Activated CD4-positive, alpha-beta T cell treated with anti-CD3 and anti-CD28 coated beads, Interleukin-2, Interleukin-6, amounts not matched to agents 100 ng/mL and 50 ng/mL, durations not matched to agents 16 hours and 8 hours (primary cell): ENCODE measurements at places on chromosomes 6 and 20.

- DNase-seq = peak; percentile 71
Observed at GRCh38 chr6:166333172-166333995, 9.0 kb downstream of the SFT2D1 start.

DNA sequence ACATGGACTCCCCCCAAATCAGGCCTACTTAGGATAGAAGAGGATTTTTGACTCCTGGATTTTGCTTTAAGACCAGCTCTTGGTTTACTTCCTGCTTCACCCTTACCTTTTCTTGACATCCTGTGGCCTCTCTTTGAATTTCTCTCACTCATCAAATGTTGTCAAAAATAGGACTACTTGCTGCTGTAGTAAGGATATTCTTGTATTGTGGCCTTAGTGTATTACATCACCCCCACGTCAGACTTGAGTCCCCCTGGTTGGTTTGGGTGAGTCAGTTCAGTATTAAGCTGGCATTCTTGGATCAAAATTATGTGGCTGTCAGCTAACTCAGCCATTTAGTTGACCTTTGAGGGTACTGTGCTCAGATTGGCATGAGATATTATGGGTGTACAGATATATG is 1.1 kb downstream of the TPX2 start:
- peak; percentile 78 for DNase-seq

- no peak for DNase-seq
Observed at GRCh38 chr20:8050157-8050837, 30.7 kb upstream of the TMX4 start.

DNA sequence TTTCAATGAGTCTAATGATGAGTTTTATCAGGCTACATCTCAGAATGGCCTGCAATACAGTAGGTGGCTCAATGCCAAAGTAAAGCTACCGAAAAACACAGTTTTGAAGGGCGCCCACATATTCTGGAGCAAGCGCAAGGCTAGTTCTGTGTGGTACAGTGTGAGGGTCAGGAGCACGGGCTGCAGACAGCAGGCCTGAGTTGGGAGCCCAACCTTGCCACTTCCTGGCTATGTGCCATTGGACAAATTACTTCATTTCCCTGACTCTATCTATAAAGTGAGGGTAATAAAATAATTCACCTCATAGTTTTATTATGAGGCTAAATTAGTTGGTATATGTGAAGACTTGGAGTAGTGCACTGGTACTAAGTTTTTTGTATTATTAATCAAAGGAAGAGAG is 150.7 kb downstream of the OPN5 start:
- no peak for DNase-seq

- DNase-seq = no peak
Observed at GRCh38 chr6:63058601-63059000, 152.7 kb upstream of the FKBP1C start.

GRCh38 chr20:57457243-57458095 is 66.3 kb downstream of the RBM38 start:
- DNase-seq = no peak

DNA sequence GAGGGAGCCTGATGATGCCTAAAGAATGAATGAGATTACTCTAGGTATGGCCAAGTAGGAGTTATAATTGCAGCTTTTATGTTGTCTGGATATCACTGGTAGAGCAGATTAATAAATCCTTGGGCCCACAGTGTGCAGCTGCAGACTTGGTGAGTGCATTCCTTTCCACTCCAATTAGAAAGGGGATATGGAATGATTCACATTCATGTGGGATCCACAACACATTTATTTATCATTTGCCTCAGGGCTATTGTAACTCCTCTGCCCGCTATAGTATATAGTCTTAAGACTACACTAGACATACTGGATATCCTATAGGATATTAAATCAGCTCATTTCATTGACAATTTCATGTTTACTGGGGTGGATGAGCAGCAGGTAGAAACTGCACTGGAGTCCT is 11.6 kb upstream of the HLA-G start:
- no peak for DNase-seq

GRCh38 chr6:123902738-123903313 is 99.2 kb downstream of the NKAIN2 start:
- DNase-seq = no peak

DNA sequence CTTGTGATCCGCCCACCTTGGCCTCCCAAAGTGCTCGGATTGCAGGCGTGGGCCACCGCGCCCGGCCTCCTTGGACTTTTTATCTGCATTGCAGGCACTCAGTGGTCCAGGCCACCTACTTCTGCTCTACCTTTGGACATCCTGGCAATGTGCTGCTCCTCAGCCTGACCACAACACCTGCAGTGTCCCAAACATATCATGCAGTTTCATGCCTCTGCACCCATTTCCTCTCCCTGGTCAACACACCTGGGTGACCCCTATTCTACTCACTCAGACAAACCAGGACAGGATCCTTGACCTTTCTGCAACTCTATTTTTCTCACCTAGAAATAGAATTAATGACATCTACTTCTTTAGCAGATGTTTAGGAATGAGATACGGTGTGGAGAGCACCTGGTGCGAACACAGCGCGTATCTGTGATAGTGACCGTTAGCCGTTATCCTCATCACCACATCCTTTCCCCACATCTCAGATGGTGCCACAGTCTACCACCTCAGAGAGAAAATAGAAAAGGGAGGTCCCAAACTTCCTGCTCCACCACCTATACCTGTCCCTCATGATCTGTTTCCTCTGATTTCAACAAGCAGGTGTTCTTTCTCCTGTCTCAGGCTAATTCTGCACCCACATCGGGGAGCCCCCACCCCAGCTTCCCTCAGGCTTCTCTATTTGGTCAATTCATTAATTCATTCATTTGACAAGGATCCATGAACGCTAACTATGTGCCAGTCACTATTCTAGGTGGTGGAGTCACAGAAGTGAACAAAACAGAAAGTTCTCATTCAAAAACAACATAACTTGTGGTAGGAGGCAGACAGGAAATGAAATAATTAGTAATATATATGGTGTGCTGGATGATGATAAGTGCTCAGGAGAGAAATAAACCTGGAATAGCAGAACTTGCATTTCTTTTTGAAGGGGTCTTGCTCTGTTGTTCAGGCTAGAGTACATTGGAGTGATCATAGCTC is 4.3 kb upstream of the BTN3A2 start:
- DNase-seq = no peak

DNA sequence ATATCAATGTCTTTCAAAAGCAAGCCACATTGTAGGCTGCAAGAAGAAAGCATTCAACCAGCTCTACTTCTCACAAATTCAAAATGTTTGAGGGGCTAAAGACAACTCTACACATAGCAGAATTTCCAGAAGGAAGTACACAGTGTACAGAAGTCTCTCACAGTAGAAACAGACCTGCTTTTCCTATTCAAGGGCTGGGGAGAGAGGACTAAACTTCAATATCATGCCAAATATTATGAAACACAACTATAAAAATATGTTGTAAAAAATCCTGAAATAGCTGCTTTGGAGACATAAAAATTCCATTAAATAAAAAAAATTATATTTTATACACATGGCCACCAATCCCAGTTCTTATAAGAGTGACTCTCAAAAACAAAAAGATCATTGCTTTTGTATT is 70.8 kb upstream of the IPCEF1 start:
- DNase-seq = no peak

- DNase-seq = no peak
Observed at GRCh38 chr6:4093288-4093687, 14.4 kb upstream of the FAM217A start.

- no peak for DNase-seq
Observed at GRCh38 chr6:81790034-81790433, 37.6 kb upstream of the TENT5A start.

GRCh38 chr20:43151901-43152300 is 37.8 kb downstream of the PTPRT start:
- no peak for DNase-seq

DNA sequence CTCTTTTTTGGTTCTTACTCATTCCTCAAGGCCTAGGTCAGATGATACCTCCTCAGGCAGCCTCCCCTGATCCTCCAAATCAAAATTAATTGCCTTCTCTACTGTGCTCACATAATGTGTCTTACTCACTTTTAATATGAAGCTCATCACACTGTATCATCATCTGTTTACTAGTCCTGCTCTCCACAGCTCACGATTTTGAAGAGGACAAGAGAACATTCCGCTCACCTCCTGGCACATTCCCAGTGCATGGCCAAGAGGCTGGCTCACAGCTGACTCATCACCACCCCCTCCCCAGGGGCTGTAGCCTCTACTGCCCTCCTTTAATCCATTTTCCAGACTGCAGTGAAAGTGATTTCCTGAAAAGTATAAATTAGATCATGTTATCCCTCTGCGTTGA is 133.1 kb downstream of the ALDH8A1 start:
- DNase-seq = no peak

DNA sequence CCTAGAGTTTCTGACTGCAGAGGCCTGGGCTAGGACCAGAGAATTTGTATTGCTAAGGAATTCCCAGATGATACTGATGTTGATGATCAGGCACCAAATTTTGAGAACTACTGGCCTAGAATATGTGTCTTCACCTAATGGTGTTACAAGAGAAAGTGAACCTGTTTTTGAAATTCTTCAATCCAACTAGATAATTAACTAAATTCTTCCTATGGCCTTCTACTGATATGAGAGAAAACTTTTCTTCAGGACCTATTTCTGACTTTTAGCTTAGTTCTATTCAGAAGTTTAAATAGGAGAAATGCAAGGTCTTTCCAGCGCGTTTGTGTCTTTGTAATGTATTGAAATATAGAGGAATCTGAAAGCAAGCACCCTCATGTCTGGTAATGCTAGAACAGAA is 7.3 kb downstream of the NKAIN2 start:
- no peak for DNase-seq

GRCh38 chr6:26292709-26293108 is 72.3 kb upstream of the BTN3A2 start:
- no peak for DNase-seq

DNA sequence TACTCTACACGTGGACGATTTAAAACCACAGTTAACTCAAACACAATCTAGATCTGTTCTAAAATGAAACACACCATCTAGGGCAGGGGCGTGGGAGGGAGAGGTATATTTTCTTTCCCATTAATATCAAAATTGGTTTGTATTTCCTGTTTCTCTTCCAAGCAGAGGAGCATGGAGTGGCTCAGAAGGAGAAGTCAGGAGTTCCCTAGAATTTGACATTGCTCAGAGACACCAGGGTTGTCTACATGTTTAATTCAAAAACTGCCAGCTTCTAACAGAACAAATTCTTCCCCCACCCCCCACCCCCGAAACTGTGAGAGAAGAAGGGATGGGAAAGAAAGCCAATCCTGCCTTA is 2.3 kb downstream of the PREX1 start:
- DNase-seq = no peak

DNA sequence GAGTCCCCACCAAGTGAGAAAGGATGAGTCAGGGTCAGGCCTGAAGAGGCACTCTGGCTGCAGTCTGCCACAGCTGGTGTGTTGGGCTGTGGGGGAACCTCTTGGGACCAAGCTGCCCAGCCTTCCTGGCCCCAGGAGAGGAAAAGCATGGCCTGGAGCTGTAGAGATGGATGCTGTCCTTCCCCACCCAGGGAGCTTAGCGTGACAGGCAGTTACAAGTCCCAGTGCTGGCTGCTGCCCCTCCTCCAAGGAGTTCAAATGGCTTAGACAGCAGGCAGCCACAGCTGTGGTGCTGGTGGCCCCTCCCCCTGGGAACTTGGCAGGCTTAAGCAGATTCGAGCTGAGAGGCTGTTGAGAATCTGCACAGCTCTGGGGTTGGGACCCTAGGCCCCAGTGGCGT is 253.2 kb downstream of the PLCB1 start:
- no peak for DNase-seq

DNA sequence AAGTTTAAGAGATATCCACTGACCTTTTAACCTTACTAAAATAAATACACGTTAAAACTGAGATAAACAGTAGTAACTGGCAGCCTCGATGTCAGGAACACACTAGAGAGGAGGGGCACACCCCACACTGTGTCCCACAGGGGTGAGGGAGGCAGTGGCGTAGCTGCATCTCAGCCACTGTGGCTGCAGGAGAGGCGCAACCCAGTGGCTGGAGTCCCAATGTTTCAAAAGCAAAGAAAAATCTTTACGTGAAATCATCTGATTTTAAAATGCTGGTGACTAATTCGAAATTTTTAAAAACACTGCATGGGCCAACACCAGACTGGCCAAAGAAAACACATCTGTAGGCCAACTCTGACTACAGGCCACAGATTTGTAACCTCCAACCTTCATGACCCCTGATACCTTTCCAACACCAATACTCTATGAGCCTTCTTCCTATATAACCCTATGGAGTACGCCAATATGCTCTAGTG is 54.7 kb downstream of the TRAM2 start:
- no peak for DNase-seq

GRCh38 chr6:35784200-35784599 is 3.4 kb downstream of the CLPSL1 start:
- DNase-seq = no peak

DNA sequence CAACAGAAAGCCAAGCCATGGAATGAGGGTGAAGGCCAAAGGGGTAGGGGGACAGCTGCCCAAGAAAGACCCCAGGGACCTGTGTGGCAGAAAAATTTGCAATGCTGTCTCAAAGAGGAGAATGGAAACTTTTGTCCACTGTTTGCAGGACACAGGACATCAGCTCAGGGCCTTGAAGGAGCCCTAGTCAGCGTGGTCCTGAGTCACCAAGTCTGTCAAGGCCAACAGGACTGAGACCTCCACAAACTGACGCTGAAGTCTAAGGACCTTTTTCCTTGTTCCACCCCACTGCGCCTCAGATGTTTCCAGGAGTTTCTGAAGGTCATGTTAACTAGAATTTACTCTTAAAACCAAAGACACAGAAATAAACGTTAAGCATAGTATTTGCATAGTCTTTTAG is 31.8 kb upstream of the AVP start:
- DNase-seq = no peak

DNA sequence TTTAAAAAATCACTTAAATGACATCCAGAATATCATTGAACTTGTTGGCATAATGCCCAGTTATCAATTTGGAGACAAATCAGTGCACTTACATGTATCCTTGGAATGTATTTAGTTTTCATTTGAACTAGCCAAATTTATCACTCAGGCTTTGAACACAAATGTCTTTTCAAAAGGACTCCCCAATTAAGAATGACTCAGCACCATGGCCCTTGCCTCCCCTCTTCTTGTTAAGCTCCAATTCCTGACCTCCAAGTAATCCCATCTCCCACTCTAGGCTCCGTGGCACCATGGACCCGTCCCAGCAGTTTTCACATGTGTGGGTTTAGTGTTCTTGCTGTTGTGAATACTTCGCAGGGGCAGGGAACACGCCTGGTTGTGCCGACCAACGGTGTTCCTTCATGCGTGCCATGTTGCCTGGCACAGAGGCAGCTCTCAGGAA is 2.7 kb downstream of the AKAP12 start:
- no peak for DNase-seq

DNA sequence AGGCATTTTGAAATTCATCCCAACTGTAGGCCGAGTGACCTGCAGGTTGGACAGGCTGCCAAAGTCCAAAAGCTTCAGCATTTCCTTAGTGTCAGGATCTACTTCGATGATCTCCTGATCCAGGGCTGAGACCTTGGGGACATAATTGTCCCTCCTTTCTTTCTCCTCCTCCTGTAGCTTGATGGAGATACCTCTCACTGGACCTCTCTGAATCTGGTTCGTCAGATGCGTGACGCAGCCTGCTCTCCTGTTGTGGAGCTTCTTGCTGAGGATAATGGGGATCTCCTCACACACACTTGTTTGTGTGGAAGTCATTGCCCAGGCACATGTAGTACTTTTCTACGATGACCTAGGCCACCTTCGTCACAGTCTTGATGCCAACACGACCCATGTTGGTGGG is 1.5 kb upstream of the MAS1L start:
- no peak for DNase-seq
